ENCODE measurements at places on chromosomes 11 and 22.

GRCh38 chr11:10709299-10710086 is 15.9 kb upstream of the IRAG1 start:
- no peak for DNase-seq

- no peak for DNase-seq
Measured at GRCh38 chr11:72704783-72705265, 30.6 kb upstream of the PDE2A start.

DNA sequence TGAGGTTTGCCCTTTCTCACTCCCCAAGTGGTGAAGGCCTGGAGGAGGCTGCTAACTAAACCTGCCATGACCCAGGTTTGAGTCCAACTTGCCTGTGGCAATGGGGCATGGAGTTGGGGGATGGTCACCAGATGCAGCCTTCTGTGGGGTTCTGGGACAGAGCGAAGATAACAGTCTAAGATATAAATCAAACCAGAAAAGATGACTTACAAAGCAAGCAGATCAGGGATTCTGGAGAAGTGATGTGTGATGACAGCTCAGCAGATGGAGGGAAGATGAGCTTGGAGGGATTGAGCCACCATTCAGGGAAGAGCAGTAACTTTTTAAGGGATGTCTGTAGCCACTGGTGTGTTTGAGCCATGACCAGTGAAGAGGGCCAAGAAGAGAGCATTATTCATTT is 63.6 kb downstream of the MTNR1B start:
- no peak for DNase-seq

GRCh38 chr22:27617214-27617881 is 184.2 kb downstream of the MN1 start:
- DNase-seq, result no peak

- no peak for DNase-seq
Measured at GRCh38 chr11:74466916-74467885, at the start of gene KCNE3. KCNE3 (minus strand) TSS chr11:74467549; CDS start chr11:74457563, 9,986 bp downstream.

DNA sequence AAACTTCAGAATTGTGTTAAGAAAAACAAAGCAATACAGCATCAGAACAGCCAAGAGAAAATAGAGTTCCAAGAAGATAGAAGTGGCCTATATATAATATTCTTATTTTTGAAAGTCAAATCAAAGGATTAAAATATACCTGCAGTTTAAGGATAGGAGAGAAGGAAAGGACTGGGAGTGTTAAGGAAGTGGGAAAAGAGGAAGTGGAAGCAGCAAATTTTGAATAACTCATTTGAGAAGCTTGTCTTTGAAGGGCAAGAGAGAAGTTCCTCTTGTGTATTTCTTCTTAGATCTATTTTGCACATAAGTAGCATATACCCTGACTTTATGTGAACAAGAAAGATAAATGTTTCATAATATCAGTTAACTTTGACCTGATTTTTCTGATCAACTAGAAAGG is 62.6 kb upstream of the SLC17A6 start:
- DNase-seq, result no peak
